ENCODE measurements at places on chromosomes 3 and 15. TPM values are rescaled to one million over a fixed set of nuclear protein-coding genes. Genes with fewer than 3 reads are reported as not detected.
A peak's percentile ranks its signal among the peaks of the same experiment; 100 is the strongest.

GRCh38 chr15:54519577-54519976 is 541.3 kb downstream of the UNC13C start:
- DNase-seq = no peak

GRCh38 chr15:91965501-91966193 is 112.1 kb downstream of the SLCO3A1 start:
- no peak for DNase-seq

The SLCO3A1 gene
- total RNA-seq = 13.0 TPM

The GUCA1C gene
- not detected for total RNA-seq

DNA sequence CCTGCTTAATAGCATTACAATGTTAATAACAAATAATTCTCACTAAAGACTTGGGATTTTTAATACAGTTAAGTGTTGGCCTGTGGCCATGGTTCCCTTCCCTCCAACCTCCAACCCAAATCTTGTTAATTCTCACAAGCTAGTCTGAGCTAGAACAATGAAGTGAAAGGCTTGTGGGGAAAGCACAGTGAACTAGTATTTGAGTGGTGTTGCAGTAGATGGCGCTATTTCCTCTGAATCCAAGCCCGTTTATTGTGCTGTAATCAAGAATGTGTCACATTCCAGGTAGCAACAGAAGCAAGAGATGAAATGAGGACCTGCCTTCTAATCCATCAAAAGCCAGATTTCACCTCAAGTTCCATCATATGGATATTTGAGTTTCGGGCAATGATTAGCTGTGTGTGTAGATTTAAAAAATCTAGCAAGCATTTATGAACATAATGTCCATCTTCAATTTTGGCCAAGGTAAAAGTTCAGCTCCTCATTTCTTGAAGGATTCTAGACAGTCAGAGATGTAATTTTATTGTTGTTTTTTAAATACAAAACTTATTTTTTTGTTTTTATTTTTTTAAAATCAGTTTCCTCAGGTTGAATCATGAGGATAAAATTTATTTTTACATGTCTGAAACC is 160.7 kb downstream of the SQOR start:
- DNase-seq = peak; percentile 17

DNA sequence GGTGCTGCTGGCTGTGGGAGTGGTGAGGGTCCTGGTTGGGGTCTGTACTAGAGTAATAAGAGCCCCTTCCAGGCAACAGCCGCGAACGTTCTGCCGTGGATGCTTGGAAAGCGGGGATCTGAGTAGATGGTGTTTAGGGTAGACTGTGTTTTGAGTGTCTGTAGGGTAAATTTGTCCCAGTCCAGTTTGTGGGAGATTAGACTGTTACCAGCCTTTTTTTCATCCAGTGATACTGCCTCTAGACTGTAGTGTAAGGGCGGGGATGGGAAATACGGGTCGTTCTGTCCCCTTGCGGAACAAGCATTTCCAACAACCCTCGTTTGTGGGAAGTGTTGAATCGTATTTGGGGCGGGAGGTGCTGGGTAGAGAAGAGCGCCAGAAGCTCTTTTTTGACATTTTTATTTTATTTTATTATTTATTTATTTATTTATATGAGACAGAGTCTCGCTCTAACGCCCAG is 424 bp downstream of the HAUS2 start:
- DNase-seq = no peak

GRCh38 chr3:194450341-194450740 is 36.5 kb downstream of the ATP13A3 start:
- no peak for DNase-seq

The ADGRG7 gene
- 11.7 TPM for total RNA-seq

GRCh38 chr15:42069496-42070278 is 24.7 kb downstream of the PLA2G4D start:
- DNase-seq = no peak

The PAQR9 gene
- not detected for total RNA-seq

GRCh38 chr15:68061171-68061570 is 7.1 kb downstream of the PIAS1 start:
- DNase-seq = no peak

DNA sequence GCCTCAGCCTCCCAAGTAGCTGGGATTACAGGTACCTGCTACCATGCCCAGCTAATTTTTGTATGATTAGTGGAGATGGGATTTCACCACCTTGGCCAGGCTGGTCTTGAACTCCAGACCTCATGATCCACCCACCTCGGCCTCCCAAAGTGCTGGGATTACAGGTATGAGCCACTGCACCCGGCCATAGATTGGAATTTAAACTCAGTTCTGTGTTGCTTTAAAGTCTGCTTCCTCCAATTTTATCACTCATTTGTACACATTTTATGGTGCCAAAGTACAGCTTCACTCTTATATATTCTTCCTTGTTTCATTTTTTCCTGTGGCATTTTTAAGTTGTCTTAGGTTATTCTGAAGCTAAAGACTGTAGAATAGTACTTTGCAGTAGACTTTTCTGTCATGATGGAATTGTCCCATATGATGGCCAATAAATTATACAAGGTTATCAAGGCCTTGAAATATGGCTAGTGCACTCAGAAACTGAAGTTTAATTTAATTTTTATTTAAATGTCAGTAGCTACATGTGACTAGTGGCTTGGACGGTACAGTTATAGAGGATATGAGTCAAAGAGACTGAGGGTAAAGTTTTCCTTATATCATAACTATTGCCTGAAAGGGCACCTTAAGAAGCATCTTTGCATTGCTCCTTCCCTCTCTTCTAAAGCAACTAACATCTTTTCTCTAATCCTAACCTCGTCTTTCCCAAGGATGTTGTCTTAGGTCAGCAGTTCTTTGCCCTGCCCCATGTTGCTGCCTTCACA is 28.1 kb downstream of the ATP11B start:
- DNase-seq = peak; percentile 28

The ACOX2 gene
- 17.8 TPM for total RNA-seq

All from left colon (tissue), 2 donors.